ENCODE measurements at places on chromosomes 2 and 18.
A peak's percentile ranks its signal among the peaks of the same experiment; 100 is the strongest.

GRCh38 chr2:161414042-161415033 is 1.8 kb upstream of the TBR1 start:
- no peak for DNase-seq

DNA sequence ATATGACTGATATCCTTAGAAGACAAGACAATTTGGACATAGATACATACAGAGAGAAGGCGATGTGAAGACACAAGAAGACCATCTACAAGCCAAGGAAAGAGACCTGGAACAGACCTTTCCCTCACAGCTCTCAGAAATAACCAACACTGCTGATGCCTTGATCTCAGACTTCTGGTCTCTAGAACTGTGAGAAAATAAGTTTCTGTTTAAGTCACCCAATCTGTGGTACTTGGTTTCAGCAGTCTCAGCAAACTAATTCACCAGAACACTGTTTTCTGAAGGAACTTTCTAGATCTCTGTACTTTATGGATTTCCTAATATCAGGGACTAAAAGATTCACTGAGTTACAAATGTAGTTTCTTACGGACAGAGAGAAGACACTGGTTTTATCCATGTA is 58.8 kb downstream of the NAB1 start:
- no peak for DNase-seq

- DNase-seq, result no peak
Observed at GRCh38 chr18:3679241-3679640, 229.3 kb downstream of the TGIF1 start.

- DNase-seq, result no peak
Observed at GRCh38 chr2:35933031-35933430, 422.5 kb upstream of the CRIM1 start.

GRCh38 chr2:206693399-206694137 is 24.6 kb downstream of the DYTN start:
- no peak for DNase-seq

DNA sequence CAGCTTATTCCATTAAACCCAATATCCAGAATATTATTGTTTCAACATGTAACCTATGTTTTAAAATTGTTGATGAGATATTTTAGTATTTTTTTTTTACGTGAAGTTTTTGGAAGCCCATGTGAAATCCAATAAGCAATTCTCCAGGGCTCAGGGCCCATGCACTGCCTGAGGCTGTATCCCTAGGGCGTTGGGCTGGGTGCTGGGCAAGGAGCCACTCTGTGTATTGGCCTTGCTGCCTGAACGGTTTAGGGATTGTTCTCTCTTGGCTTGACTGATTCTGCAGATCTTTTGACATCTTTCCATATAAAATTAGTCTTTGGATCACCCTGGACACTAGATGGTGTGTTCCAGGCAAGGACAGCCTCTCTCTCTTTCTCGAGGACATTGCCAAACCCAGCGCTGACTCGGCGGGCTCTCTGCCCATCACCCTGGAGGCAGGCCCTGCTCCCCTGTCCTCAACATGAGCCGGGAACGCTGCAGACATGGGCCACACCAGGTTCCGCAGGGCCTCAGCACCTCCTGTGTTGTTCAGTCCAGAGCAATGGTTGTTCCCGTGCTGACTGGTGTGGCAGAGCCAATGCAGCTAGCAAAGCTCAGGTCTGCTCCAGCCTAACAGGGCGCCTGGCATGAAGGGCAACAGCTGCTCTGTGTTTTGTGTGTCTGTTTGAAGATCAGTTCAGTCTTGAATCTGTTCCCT is 163.0 kb downstream of the SEPTIN10 start:
- no peak for DNase-seq

DNA sequence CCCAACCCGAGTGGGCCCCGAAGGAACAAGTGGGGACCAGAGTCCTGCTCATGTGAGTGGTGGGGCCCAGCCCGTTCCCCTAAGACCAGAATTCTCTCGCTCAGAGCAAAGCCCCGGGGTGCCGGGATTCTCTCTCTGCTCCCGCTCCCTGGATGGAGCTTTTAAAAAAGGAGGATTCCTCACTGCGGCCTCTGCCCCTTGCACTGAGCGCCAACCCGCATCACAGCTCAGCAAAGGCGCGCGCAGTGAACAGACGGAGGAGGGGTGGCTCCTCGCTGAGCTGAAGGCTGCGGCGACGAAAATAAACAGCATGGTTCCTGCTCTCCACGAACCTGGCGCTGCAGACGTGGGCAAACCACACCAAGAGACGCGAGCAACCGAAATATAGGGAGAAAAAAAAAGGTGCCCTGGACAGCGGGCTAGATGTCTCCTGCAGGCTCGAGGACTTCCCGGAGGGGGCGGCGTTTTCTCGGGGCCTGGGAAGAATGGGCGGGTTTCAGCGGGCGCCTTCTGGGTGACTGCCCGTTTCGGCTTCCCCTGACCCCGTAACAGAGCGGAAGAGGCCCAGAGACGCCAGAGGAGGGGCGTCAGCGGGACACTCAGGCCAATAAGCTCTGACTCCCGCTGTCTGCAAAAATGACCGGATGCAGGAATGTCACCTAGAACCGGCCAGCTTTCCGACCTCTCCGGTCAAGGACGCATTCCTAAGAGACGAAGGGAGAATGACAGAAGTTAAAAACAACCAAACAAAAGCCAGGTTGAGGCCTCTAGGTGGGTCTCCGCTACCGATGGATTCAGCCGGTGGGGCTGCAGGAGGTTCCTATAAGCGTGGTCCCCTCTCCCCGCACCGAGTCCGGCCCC is 819 bp upstream of the KLF11 start:
- peak; percentile 14 for DNase-seq

DNA sequence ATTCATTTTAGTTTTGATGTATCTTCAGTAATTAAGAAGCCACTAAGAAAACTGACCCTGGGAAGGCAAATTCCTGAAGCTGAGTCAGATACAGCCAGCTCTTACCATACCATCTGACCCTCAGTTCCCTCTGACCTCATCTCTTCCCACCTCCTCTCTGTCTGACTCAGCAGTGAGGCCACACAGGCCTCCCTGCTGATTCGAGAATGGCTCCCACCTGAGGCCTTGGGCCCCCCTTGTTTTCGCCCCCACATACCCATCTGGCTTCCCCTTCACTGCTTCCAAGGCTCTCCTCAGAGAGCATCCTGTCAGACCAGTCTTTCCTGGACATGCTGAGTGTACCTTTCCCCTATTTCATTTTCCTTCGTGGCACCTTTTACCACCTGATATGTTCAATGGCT is 71.0 kb upstream of the CYP1B1 start:
- no peak for DNase-seq

DNA sequence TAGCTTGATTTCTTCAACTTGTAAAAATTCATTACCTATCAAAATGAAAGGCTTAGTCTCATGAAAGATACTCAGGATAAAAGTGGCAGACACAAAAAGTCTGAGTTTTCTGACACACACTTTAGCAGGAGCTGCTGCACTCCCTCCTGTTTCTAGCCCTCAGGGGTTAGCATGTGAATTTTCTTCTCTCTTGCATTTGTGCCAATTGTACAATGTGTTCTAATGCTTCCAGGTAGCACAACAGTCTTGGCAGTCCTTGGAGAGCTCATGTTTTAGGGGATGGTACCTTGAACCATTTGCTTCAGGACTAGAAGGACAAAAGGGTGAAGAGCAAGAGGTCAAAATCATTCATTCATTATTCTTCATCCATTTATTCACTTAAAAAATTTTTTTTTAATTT is 316.8 kb downstream of the AFF3 start:
- no peak for DNase-seq

DNA sequence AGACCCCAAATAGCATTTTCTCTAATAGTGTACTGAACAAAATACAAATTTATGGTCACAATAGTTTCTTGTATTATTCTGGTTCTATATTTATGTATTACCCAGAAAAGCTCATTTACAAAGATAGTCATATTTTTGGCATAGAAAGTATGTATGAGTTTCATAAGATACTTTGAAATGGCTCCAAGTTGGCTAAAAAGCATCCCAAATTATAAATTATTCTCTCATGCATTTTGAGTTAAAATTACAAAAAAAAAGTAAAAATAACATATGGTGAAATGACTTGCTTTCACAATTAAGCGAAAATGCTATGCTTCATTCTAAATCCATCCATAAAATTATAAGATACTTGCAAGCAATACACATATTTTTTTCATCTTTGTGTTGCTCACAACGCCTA is 530.7 kb downstream of the ZNF804A start:
- no peak for DNase-seq

GRCh38 chr2:100513650-100514049 is 43.4 kb downstream of the NMS start:
- DNase-seq, result no peak

DNA sequence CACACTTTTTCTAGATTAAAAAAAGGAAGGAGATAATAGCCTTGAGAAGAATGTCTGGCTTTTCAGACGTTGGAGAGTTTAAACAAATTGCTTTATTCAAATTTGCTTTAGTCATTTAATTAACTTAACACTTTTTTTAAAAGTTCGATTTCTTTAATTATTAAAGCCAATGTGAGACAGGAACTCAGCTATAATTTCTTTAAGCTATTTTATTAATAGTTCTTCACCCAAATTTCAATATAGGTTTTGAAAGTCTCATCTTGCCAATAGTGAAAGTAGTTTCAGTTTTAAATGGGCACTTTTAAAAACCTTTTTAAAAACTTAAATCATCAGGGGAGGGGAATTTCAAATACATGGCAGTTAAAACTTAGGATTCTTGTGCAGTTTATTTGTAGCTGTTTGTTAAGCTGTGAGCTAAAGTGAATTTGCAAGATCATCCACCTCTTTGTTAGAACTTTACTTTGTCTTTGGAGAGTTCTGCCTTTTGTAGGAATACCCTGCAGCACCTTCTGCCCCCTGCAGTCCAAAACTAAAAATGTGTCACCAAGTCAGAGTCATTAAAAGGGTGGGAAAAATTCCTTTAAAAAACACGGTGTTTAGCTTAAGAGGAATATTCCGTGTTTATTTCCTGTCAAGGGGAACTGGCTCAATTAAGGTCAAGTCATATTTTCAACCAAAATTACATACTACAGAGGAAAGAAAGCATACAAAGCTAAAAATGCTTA is 4.6 kb downstream of the TGIF1 start:
- no peak for DNase-seq

GRCh38 chr2:151777487-151777886 is 43.2 kb upstream of the NEB start:
- DNase-seq, result no peak

GRCh38 chr2:16105669-16106281 is 165.4 kb downstream of the MYCN start:
- DNase-seq, result no peak

- no peak for DNase-seq
Observed at GRCh38 chr2:237535385-237536082, 30.8 kb upstream of the PRLH start.

DNA sequence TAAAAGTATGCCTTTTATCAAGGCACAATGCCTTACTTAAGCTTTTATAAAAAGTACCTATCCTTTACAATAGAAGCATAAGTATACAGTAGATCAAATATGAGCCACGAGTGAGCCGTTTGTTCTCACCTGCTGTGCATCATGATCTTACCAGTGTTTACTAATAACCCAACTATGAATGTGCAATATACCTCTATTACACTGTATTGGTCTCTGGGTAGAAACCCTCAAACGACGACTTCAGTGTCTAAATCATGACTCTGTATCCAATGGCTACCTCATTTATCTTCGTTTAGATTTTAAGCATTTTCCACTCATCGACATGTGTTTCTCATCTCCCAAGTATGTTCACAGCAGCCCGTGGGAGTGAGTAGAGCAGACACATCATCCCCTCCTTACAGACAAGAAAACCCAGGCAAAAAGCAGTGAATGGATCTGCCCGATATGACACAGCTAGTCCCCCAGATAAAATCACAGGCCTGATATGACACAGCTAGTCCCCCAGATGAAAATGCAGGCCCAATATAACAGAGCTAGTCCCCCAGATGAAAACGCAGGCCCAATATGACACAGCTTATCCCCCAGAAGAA is 279.8 kb downstream of the TNS1 start:
- no peak for DNase-seq

DNA sequence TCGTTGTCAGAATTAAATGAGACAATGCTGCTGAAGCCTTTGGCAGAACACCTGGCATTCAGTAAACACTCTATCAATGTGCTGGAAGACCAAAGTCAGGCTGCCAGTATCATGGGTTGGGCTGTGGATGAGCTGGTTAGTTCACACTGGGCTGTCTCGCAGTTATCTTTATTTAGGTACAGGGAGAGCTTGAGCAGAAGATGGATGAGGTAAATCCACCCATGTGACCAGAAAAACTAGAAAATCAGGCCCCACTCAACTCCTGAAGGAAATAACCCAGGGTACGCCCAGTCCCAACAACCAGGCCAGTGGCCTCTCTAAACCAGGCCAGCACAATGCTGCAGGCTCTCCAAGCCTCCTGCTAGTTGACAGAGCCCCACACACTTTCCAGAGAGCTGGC is 330.3 kb downstream of the TNS1 start:
- no peak for DNase-seq

- DNase-seq, result no peak
Observed at GRCh38 chr2:55418512-55419232, 984 bp downstream of the CCDC88A start.

- DNase-seq, result no peak
Observed at GRCh38 chr2:8872821-8873432, 35.5 kb upstream of the KIDINS220 start.

- no peak for DNase-seq
Observed at GRCh38 chr2:54416166-54416813, 39.8 kb upstream of the SPTBN1 start.

- DNase-seq, result no peak
Observed at GRCh38 chr2:11858883-11859282, 112.5 kb downstream of the LPIN1 start.

- DNase-seq, result no peak
Observed at GRCh38 chr18:23966909-23967308, 47.6 kb upstream of the TTC39C start.
